ENCODE measurements at places on chromosomes 7 and 10. TPM values are rescaled to one million over a fixed set of nuclear protein-coding genes. Genes with fewer than 3 reads are reported as not detected.

Gene TAS2R16
- total RNA-seq: not detected

Gene PLXNA4
- total RNA-seq: 0.14 TPM

- no peak for DNase-seq
These were observed 31.4 kb upstream of the CREB3L2 start for GRCh38 chr7:138033241-138033640.

- DNase-seq: no peak
These were observed 255.7 kb upstream of the MKLN1 start for GRCh38 chr7:131071786-131072504.

DNA sequence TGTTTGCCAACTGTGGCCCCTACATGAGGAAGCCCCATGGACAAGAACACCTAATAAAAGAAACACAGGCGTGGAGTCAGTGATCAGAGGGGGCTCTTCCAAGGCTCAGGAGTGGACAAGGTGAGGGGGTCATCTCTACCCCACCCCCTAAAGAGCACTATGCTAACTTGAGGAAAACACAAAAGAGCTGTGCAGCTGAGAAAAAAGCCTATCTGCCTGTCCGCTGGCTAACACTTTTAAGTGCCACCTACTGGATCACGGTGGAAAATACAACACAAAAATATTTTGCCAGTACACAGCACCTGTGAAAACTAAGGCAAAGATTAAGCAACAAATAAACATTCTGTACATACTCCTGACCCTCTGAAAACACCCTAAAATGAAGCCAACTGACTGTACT, 53.1 kb upstream of the COBL start:
- DNase-seq: no peak

Data from activated T-helper 2 cell treated with anti-CD3 and anti-CD28 coated beads, Interferon-gamma antibody, Interleukin-2, Interleukin-4, amounts not matched to agents 10 μg/mL and 5 μg/mL and 100 μg/mL, durations not matched to agents 14 hours and 24 hours and 36 hours (primary cell).